ENCODE measurements at places on chromosomes 2 and 18.

DNA sequence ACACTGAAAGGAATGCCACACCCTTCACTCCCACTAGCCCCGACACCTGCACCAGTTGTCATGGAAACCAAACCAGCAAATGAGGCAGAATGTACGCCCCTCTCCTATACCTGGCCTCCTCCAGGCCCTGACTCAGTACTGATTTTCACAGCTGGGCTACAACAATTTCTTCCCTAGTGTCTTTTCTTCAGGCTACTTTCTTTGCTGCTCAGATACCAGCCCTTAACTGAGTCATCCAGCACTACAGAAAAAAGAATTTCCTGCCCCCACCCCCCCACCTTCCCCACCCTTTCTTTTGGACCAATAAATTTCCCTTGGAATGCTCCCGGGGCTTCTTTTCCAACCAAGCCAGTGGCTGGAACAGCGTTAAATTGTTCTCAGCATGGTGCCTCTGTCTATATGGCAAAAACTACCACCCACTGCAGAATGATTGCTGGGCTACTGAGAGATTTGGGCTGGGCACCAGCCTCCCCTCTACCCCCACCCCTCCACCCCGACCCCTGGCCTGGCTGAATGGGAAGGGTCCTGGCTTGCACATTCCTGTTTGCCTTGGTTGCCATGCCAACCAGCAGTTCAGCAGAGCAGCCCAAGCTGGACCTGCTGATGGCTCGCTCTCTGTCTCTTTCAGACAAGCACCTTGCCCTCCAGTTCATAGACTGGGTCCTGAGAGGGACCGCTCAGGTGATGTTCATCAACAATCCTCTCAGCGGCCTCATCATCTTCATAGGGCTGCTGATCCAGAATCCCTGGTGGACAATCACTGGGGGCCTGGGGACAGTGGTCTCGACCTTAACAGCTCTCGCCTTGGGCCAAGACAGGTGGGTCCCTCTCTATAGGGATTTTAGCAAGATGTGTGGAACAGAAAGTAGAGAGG, 11.3 kb downstream of the SLC14A2 start:
- DNase-seq = peak; percentile 56

- DNase-seq = no peak
Observed at GRCh38 chr2:154960802-154961583, 262.5 kb downstream of the KCNJ3 start.

DNA sequence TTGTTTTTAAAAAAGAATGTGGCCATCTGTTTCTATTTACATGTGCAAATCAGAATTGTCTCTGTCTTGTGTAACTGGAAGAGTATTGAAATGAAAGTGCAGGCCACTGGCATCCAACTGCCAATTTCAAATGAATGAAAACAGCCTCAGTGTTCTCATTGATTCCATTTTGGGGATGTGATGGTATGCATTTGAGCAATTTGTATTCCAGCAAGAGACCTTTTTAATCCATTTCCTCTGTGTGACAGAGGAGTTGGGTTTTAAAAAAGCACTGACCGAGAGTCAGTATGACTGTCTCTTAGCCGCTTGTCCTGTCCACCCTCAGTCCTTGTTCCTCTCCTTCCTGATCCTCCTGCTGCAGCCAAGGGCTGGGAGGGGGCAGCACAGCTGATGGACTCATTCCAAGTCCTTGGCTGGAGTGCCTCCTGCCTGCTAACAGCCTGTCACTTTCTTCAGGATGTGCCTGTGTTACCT, 50.0 kb downstream of the ASAP2 start:
- no peak for DNase-seq

GRCh38 chr18:79460481-79461300, 65.0 kb downstream of the NFATC1 start:
- no peak for DNase-seq

- no peak for DNase-seq
Observed at GRCh38 chr2:85709401-85709811, 15.2 kb downstream of the GNLY start.

- DNase-seq = no peak
Observed at GRCh38 chr2:2847209-2847676, 516.2 kb upstream of the MYT1L start.

- DNase-seq = no peak
Observed at GRCh38 chr18:1094409-1094808, 189.7 kb downstream of the ADCYAP1 start.
